ENCODE measurements at places on chromosomes 6 and 20.
A peak's percentile ranks its signal among the peaks of the same experiment; 100 is the strongest.

GRCh38 chr20:4369798-4370124 is 351.9 kb upstream of the PRND start:
- peak; percentile 53 for DNase-seq

GRCh38 chr20:49823152-49823847 is 10.7 kb downstream of the SLC9A8 start:
- DNase-seq: no peak

DNA sequence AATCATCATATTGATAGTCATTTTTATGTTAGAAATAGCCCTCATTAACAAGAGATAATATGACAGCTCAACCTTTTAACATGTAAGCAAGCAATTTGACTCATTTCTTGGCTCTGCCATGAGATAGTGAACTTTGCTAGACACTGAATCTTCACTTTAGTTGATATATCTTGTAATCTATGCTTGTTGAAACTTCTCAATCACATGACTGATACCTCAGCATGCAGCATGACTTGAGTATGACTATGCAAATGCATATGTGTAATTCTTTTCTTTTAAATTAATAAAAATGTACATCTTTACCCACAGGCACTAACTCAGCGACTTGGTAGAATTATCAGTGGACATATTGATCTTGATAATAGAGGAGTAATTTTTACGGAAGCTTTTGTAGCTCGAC is 6.6 kb downstream of the UFL1 start:
- no peak for DNase-seq

DNA sequence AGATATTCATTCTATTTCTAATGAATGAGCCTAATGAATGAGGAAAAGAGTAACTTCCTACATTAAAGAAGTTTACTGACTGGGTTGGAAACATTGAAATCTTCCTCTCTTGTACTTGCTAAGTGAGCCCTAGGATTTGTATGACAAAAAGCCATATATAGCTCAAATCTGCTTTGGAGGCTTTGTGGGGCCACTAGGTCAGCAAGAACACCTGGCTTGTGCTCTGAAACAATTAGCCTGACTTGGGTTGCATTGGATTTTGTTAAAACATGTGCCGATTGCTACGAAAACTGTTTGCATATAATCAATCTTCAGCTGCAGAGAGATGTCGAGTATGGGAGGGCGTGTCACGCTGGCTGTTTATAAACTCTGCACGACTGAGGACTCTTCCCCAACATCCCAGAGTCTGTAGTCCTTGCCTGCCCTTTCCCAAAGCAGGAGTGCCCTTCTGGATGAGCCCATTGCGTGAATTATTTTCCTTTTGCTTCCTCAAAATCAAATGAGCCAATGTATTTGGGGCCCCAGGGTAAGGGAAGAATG is 684.8 kb downstream of the DHX35 start:
- DNase-seq: no peak

DNA sequence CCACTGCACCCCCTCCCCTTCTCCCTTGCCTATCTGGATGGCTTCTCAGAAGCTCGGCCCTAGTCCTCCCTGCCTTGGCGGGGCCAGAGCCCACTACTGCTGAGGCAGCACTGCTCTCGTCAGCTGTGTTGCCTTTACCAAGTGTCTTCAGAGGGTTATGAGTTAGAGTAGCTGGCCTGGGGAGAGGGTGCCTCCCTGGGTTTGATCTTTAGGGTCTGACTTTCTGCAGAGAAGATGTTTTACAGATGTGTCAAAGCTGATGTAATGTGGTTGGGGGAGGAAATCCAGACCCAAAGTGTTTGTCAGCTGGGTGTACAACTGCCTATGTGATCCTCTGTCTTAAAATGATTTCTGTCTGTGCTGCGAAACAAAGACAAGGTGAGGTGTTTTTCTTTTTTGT is 30.4 kb upstream of the PI16 start:
- no peak for DNase-seq

DNA sequence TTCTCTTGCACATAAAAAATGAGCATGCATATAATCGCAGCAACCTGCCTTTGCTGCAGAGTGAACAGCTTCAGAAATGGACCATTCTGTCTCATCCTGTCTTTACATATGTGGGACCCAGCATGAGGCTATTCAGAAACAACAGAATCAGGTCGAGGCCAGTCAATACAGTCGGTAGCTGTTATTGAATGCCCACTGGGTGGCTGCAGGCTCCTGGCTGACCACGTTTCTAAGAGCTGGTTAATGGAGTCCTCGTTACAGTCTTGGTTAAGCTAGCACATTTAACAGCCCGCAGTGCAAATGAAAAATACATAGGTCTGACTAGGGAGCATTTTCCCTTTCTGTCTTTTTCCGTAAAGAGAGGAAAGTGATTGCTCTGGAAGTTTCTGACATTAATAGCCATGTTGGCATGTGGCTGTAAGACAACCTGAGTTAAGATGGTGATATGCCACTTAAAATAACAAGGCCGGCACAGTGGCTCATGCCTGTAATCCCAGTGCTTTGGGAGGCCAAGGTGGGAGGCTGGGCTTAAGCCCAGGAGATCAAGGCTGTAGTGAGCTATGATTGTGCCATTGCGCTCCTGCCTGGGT is 75.0 kb downstream of the SHLD1 start:
- DNase-seq: no peak

DNA sequence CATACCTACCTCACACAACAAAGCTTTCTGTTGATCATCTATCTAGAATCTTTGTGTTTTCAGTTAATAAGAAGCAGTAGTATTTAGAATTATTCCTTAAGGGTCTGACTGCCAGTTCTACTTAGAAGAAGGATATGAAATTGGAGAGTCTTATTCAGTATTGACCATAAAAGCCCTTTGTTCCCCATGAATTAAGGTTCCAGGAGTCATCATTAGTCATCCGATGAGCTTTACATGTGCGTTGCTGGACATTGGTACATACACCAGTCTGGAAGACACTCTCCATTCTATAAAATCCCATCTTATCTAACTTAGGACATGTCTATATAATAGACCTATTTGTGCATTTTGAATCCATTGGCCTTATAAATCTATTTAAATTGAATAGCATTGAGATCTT is 34.4 kb upstream of the RNF217 start:
- DNase-seq: no peak

DNA sequence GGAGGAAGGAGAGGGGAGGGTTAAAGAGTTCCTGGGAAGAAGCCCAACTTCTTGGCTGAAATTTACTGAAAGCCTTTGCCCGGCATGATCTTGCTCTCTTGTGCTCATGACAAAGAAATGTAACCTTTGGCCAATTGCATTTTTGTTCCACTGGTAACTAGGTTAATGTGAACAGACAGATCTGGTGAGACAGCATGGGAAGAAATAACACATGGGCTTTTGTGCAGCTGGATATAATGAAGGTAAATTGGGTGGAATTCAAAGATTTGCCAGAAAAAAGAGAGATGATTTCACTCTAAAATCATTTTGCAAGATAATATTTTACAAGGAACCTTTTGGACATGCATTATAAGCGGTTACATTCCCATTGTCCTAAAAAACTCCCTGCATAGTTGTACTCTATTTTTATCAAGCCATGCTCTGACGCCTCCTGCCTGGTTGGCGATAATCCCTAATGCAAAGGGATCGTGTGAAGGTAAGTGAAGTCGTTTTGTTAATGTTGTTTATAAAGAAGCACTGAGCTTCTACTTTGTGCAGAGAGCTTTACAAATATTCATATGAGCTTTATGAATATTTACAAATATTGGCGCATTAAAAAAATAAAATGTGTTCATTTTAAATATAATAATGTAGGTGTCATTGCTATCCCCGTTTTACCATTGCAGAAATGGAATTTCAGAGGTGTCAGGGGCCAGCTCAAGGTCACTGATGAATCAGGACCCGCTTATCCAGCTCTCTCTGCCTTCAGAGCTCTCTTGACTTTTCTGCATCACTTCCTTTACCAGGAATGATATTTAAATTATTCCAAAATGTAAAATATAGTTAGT is 161.3 kb upstream of the AGPAT4 start:
- DNase-seq: no peak

DNA sequence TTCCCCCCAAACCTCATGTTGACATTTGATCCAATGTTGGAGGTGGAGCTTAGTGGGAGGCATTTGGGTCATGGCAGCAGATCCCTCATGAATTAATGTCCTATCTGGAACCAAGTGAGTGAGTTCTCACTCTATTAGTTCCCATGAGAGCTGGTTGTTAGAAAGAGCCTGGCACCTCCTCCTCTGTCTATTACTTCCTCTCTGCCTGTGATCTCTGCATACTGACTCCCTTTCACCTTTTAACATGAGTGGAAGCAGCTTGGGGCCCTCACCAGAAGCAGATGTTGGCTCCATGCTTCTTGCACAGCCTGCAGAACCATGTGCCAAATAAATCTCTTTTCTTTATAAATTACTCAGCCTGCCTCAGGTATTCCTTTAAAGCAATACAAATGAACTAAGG is 127.3 kb upstream of the RALGAPA2 start:
- DNase-seq: no peak

DNA sequence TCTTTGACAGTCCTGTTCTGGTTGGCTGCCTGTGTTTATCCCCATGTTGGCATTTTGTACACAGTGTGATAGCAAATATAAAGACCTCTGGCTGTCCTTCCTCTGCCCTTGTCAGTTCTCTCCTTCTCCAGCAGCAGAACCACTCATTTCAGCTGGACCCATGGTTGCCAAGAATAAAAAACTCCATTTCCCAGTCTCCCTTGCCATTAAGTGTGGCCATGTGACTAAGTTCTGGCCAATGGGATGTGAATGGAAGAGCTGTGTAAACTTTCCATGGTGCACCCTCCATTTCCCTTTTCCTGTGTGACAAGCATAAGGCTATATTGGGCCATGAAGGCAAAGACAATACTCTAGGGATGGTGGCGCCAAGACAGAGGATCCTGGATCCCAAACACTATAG is 78.4 kb upstream of the TBC1D7 start:
- DNase-seq: no peak

- peak; percentile 77 for DNase-seq
These were observed 4.5 kb downstream of the TP53INP2 start for GRCh38 chr20:34708621-34709043.

GRCh38 chr6:98812220-98812619 is 22.2 kb upstream of the POU3F2 start:
- no peak for DNase-seq

DNA sequence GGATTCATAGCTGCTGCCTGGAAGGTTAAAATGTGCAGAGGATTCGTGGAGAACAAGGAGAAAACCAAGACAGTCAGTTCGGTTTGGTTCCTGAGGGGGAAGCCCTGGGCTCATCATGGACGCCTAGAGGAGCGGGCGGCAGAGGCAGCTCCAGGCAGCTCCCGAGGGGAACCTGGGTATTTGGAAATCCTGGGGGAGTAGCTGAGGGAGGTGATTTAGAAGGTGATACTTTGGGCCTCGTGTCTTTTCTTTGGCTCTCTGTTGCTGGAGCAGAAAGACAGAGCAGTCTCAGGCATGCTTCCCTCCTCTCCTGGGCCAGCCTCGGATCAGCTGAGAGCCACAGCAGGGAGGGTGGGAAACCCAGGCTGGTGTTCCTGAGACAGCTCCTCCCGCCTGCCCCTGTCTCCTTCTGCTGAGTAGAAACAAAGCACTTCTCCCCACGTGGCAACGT is 139.5 kb downstream of the DLL1 start:
- no peak for DNase-seq

DNA sequence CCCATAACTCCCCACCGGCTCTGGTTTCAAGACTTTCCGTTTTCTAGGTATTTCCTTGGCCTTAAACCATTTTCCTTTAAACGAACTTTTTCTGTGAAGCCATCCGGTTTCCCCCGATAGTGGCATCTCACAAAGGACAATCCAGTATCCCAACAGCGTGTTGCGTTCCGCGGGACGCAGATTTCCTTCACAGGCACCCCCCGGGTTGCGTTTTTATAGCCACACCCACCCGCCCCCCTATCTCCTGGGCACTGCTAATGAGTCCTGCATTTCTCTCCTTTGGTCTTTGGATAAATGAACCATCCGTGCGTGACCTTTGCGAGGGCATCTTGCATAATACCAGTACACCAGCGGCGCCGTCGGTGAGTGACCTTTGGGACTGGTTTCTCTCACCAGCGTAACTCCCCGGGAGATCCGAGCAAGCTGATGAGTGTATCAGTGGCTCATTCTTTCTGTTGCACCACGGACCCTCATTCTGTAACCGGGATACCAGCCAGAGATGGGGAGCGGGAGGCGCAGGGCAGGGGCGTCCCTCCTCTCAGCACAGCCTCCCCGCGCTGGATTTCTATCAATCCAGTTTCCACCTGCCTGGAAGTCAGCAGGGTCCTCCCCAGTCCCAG is 586 bp upstream of the NQO2 start:
- peak; percentile 53 for DNase-seq

- no peak for DNase-seq
These were observed 645.3 kb downstream of the FRK start for GRCh38 chr6:115415378-115415777.

GRCh38 chr20:61759286-61760065 is 306.2 kb downstream of the TAF4 start:
- no peak for DNase-seq

DNA sequence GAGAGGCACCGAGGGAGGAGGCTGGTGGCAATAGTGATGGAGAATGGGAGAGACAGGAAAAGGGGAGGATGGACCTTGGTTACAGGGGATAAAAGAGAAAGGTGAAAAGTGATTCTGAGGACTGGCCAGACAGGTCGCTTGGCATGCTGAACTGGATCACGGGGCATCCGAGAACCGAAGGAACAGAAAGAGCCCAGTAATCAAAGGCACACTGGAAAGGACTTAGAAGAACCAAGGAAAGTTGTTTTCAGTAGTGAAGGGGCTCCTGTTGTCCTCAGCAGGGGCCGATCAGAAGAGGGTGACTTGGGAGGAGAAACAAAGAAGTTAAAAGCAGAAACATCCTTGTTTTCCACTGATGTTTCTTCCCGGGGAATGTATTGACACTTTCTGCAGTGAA is 18.9 kb downstream of the SYTL3 start:
- peak; percentile 17 for DNase-seq

GRCh38 chr6:148700047-148700715 is 46.6 kb upstream of the UST start:
- no peak for DNase-seq

DNA sequence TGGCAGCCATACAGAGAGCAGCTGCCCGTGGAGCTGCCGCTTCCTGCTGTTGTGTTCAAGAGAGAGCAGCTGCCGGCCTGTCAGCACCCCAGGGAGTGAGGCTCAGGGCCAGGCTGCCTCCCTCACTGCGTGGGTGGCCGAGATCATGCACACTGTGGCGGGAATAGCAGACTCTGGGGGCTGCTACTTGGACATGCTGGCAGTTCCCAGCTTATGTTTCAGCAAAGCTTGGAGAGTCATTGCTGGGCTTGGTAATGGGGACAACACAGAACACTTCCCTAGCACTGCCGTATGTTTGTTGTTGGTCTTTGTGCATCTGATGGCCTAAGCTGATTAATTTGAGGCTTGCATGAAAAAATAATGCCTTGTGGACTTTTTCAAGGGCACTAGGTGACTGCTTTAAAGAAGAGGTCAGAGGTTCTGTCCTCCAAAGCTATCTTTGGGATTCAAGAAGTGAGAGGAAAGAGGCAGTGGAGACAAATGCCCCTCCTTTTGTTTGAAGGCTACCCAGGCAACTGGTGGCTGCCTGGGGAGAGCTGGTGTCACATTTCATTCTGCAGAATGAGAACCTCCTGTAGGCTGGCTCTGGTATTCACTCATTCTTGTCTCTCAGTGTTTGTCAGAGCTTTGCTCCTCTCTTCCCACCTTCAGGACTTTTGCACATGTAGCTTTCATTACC is 18.8 kb downstream of the MRAP2 start:
- DNase-seq: no peak

Data from stimulated activated CD8-positive, alpha-beta memory T cell treated with anti-CD3 and anti-CD28 coated beads, Interleukin-4, amount 100 ng/mL, for 48 hours (primary cell).